ENCODE measurements at places on chromosomes 16 and 17.

- no peak for DNase-seq
These were observed 895.8 kb upstream of the SOX9 start for GRCh38 chr17:71224824-71225575.

- no peak for DNase-seq
These were observed 26.5 kb downstream of the SREBF1 start for GRCh38 chr17:17810084-17810894.

DNA sequence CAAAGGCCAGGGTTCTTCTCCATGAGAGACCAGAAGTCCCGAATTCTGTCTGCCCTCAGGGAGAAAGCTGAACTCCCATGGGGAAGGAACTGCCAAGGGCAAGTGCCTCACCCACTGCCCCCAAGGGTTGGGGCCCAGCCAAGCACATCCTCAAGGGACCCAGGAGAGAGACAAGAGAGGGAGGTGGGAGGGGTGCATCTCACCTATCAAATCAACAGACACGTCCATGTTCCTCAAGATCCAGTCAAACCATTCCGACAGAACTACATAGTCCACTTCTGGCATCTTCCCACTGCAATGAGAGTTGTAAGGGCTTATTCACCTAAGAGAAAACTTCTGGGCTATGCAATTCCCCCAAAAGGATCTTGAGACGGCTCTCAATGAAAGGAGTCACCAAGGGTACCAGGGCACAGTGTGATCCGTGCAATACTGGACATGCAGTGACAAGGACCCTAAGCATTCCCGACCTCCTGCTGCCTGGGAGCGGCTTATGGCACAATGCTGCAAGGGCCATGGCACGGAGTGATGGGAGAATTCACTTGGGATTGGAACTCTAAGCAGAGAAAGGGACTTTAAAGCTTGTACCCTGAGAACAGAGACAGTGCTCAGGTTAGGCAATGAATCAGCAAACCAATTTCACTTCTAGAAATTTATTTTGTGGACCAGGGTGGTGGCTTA, 32.2 kb downstream of the TK2 start:
- no peak for DNase-seq

DNA sequence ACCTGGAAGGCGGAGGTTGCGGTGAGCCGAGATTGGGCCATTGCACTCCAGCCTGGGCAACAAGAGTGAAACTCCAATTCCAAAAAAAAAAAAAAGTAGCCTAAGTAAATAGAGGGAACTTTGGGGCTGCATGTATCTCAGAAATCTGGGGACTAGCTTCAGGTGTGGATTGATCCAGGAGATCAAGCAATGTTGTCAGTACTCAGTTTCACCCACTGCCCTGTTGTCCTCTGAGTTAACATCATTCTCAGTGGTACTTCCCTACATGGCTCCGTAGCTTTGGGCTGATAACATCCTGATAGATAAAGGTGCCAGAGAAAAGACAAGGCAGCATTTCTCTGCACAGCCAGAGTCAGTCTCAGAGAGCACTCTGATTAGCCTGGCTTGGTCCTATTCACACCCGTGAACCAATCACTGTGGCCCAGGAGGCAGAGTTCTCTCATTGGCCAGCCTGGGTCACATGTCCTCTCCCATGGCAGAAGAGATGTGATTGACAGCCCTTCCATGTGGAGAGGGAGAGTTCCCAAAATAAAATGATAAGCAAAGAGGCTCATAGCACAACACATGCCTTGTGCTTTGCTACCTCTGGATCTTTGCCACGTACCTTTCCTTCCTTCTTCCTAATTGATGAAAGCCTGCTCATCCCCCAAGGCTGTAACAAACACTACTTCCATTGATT, 99.6 kb downstream of the ABCC1 start:
- DNase-seq, result no peak

DNA sequence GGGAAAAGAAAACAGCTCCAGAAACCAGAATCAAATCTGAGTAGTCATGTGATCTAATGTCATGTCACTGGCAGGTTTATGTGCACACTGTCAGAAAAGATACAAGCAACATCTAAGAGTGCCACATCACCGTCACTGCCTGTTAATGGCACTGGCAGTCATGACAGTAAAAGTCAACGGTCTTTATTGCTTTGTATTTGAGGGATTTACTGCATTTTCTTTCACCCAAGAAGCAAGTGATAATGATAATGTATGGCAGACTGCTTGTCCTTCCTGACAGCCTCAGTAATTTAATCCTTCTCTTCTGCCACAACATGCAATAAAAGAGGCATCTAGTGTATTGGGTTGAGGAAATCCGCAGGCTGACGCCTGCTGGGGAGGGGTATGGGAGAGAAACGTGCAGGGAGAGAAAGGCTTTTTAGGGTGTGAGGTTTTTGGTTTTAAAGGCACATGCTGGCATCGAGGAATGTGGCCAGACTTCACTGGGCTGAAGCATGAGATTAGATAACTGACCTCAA, 92.4 kb downstream of the RPGRIP1L start:
- no peak for DNase-seq

- no peak for DNase-seq
These were observed 22.1 kb downstream of the TMC7 start for GRCh38 chr16:19005561-19006445.

GRCh38 chr17:3221850-3222249, 14.4 kb downstream of the OR1A1 start:
- DNase-seq, result no peak

DNA sequence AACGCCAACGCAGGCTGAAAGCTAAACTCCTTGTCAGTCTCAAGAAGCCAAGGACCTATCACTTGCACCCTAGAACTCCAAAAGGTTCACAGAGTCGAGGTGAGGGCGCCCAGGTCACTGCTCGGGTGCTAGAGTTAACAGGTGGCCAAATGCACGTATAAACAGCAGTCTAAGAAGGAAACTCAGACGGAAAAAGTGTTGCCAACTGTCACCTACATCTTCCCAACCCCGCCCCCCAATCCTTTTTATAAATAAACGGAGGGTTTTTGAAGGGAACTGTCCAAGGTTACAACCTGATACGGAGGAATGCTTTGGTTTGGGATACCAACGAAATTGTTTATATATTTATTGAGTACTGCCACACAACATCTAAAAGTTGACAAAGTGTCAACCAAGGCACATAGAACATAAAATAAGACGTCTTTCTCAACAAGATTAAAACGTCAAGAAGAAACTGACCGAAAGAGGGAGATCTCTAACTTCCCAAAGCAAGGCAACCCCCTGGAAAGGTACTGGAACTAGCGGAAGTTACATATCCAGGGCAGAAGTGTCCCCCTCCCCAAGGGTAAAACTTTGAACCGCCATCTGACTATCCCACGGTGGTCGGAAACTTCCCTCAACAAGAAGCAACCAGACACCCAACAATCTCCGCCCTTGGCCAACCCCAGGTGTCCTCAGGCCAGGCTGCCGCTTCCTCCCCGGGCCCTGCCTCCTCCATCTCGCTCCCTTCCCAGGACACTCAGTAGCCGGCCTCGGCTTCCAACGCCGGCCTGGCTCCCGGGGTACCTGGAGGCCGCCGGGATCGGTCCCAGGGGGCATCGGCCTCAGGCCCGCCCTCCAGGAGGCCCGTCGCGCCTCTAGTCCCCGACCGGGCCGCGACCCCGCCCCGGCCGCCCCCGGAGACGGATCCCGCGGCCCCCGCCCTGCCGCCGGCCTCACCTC, 982 bp downstream of the SPAG9 start:
- peak; percentile 69 for DNase-seq
